ENCODE measurements at places on chromosomes 13 and 19. TPM values are rescaled to one million over a fixed set of nuclear protein-coding genes. Genes with fewer than 3 reads are reported as not detected.

DNA sequence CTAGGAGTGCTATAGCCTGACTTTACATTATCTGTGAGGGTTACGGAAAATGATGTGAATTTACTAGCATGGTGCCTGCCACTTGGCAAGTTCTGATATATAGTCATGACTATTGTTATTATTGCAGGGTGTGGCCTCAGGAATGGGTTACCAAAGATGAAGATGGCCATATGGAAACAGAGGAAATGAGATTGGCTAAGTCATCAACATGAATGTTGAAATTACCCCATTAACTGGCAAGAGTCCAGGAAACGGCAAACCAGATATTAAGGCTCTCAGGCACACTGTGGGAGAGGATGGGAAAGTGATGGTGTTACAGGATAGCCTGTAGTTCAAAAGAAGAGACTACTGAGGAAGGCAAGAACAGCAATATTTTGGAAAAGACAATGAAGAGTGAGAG is 183.3 kb downstream of the KCNRG start:
- no peak for DNase-seq

Gene ZNF223
- 16.3 TPM for total RNA-seq

GRCh38 chr19:55118401-55118991 is 1.1 kb upstream of the PPP1R12C start:
- DNase-seq = peak; percentile 59

GRCh38 chr19:30692879-30693503 is 320.8 kb downstream of the ZNF536 start:
- no peak for DNase-seq

GRCh38 chr13:22447132-22447886 is 733.5 kb upstream of the SGCG start:
- DNase-seq = no peak

Gene RYR1
- total RNA-seq = 4.5 TPM

GRCh38 chr19:4691373-4691772 is 21.2 kb upstream of the MYDGF start:
- DNase-seq = no peak
